IMR-90 (cell line): ENCODE measurements at places on chromosomes 2 and 18. TPM values are rescaled to one million over a fixed set of nuclear protein-coding genes. Genes with fewer than 3 reads are reported as not detected.

DNA sequence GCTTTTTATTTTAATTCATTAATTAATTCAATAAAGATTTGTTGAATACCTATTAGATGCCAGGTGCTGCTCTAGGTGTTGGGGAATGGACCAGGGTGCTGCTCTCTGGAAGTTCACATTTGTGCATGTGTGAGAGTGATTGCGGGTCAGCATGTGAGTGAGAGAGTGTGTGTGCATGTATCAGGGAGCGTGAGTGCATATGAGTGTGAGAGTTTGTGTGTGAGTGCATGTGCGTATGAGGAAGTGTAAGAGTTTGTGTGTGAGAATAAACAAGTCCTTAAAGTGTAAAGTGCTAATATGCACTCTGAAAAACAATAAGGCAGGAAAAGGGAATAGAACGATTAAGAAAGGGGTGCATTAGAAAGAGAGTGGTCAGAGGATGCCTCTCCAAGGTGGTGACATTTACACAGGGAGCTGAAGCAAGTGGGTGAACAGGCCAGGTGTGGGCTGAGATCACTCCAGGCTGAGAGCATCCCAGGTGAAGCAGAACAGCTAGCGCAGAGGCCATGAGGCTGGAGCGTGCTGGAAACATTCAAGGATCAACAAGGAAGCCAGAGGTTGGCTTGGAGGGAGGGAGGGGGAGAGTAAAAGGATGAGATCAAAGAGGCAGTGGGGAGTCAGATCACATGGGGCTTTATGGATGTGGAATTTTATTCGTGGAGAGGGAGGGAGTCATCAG, 50.5 kb upstream of the SLC1A4 start:
- DNase-seq: no peak

DNA sequence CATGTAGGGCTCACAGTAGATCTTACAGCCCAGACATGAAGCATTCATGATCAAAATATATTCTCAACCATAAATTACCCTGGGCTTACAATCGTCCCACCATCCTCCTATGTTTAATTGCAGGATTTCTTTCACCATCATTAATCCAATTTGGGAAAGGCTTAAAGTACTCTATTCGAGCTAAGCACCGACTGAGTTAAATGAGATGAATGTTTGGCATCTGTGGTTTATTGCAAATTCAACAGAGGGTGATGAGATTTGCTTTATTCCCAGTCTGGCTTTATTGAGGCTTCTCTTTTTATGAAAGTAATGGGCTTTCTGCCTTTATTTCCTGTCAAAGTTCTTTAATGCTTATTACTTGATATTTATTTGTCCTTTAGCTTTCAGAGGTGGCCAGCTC, 159.0 kb downstream of the METTL4 start:
- DNase-seq: no peak

The GIGYF2 gene
- total RNA-seq: 52.5 and 66.0 TPM in 2 replicates

DNA sequence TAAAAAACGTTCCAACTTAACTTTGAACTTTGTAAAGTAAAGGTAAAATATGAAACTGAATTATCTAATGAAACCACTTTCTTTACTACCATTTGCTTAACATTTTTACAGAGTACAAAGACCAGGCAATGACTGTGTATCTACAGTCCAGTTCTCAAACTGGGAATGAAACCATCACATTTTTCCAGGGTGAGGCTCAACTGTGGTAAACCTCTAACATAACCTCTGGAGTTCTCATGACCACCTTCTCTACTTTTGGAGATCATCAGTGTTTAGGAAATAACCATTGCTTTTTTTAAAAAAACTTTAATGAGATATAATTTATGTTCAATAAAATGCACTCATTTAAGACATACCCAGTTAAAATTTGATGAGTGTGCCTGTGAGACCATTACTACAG, 223.5 kb downstream of the RNF152 start:
- DNase-seq: peak; percentile 89

GRCh38 chr2:21050164-21050563, 6.3 kb upstream of the APOB start:
- no peak for DNase-seq
